ENCODE measurements at places on chromosomes 4 and X.

- no peak for DNase-seq
These were observed 9.5 kb downstream of the HPGD start for GRCh38 chr4:174512745-174513144.

DNA sequence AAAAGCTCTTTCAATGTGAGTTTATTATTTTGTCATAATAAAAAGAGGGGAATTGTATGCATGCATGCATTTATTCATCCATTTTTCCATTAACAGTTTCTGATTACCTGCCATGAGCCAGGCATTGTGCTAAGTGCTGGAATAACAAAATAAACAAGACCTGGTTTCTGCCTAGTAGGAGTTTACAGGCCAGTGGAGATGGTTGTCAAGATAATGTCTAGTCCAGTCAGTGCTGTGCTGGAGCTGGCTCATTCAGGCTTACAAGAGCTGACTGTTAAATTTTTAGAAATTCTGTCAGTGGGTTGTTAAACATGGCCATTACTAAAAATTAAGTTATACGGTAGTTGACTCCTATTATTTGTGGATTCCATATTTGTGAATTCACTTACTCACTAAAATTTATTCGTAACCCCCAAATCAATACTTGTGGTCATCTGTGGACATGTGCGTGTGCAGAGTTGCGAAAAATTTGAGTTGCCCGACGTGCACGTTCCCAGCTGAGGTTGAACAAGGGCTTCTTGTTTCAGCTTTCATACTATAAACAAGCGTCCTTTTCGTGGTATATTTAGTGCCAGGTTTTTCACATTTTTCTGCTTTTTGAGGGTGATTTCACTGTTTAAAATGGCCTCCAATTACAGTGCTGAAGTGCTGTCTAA is 172.3 kb upstream of the RPS6KA3 start:
- no peak for DNase-seq

DNA sequence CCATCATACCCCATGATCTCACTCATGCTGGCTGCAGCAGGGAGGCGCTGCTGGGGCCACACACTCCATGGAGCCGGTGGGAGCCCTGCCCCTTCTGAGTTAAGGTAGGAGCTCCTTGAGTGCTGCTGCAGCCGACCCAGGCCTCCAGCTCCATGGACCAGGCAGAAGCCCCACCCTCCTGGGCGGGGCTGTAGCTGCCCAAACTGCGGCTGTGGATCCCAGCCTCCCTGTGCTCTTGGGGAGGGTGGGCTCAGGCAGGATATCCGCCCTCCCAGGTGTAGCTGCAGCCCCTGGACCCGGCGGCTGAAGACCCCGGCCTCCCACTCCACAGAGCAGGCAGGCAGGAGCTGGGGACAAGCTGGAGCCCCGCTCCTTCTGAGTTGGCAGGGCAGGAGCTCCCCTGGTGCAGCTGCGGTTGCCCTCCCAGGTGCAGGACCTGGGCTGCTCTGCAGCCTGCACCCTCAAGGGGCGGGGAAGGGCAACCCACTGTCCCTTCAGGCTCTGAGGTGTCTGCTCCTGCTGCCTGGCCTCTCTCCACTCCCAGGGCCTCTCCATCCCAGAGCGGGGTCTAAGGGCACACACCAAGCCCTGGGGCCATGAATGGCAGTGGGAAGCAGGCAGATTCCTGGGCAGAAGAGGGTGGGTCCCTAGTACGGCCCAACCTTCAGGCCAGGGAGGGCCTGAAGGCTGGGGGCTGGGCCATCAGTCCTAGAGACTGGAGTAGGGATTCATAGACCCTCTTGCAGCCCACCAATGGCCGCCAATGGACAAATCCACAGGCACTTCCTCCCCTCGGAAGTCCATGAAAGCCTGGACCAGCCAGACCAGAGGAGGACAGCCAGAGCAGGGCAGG is 466.1 kb downstream of the DTHD1 start:
- no peak for DNase-seq

GRCh38 chrX:42900947-42901346 is 123.0 kb upstream of the PPP1R2C start:
- DNase-seq: no peak

- DNase-seq: no peak
These were observed 24.3 kb downstream of the AWAT2 start for GRCh38 chrX:70025464-70025863.

Measured in hippocampal formation (tissue), 2 donors.